ENCODE measurements at places on chromosomes 3 and 15. TPM values are rescaled to one million over a fixed set of nuclear protein-coding genes. Genes with fewer than 3 reads are reported as not detected.

The RHCG gene
- total RNA-seq: not detected

The MYZAP gene
- not detected for total RNA-seq

The GOLGA6B gene
- not detected for total RNA-seq

The IL17RE gene
- total RNA-seq: 1.5 TPM

The LDHAL6B gene
- not detected for total RNA-seq

The BBX gene
- total RNA-seq: 56.6 TPM

The CCNB2 gene
- 5.1 TPM for total RNA-seq

The GP5 gene
- 0.17 TPM for total RNA-seq

The PDE8A gene
- 25.0 TPM for total RNA-seq

The GALNT15 gene
- 93.0 TPM for total RNA-seq

The ALS2CL gene
- total RNA-seq: 0.87 TPM

The RYK gene
- total RNA-seq: 95.1 TPM

The ZDHHC23 gene
- 0.73 TPM for total RNA-seq

The SKOR1 gene
- 0.15 TPM for total RNA-seq

The TRPM1 gene
- total RNA-seq: not detected

The ACSBG1 gene
- total RNA-seq: under 0.01 TPM

The DOCK3 gene
- total RNA-seq: 0.29 TPM

The ZBTB47 gene
- total RNA-seq: 59.7 TPM

The ARIH1 gene
- 41.2 TPM for total RNA-seq

The ZNF80 gene
- not detected for total RNA-seq

The CIAO2A gene
- 70.1 TPM for total RNA-seq

The GOLGA8K gene
- total RNA-seq: 0.44 TPM

The PLCL2 gene
- 20.5 TPM for total RNA-seq

The MITF gene
- 30.1 TPM for total RNA-seq

The APPL1 gene
- 52.7 TPM for total RNA-seq

The PLOD2 gene
- total RNA-seq: 66.2 TPM

The NR2E3 gene
- not detected for total RNA-seq

The MYNN gene
- total RNA-seq: 21.0 TPM

The GUCA1C gene
- not detected for total RNA-seq

The NDN gene
- 132 TPM for total RNA-seq

The CYP1A1 gene
- total RNA-seq: not detected

The ATP10A gene
- 5.8 TPM for total RNA-seq

The CSTA gene
- 2.6 TPM for total RNA-seq

The RAB8B gene
- total RNA-seq: 123 TPM

The GABRG3 gene
- total RNA-seq: not detected

The ARID3B gene
- 1.5 TPM for total RNA-seq

The GPR149 gene
- total RNA-seq: not detected
